ENCODE measurements at places on chromosomes 12 and 14.

- no peak for DNase-seq
Measured at GRCh38 chr12:53564941-53565340, 57.7 kb upstream of the NPFF start.

- DNase-seq, result no peak
Measured at GRCh38 chr12:7497661-7498060, 5.9 kb downstream of the CD163 start.

DNA sequence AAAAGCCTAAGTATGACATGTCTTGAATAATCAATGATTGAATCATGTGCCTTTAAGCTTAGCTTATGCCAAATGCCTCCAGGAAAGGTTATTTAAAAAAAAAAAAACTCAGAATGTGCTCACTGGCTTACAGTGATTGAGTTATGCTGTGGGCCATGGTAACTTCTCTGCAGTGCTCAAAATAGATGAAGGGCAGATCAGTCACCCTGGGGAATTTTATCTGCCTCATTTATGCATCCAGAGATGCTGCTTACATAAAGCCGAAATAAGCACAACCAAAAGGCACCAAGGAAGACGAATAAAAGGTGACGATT is 118.7 kb upstream of the MDM1 start:
- no peak for DNase-seq

- no peak for DNase-seq
Measured at GRCh38 chr12:34348836-34349672, 326.8 kb downstream of the ALG10 start.

DNA sequence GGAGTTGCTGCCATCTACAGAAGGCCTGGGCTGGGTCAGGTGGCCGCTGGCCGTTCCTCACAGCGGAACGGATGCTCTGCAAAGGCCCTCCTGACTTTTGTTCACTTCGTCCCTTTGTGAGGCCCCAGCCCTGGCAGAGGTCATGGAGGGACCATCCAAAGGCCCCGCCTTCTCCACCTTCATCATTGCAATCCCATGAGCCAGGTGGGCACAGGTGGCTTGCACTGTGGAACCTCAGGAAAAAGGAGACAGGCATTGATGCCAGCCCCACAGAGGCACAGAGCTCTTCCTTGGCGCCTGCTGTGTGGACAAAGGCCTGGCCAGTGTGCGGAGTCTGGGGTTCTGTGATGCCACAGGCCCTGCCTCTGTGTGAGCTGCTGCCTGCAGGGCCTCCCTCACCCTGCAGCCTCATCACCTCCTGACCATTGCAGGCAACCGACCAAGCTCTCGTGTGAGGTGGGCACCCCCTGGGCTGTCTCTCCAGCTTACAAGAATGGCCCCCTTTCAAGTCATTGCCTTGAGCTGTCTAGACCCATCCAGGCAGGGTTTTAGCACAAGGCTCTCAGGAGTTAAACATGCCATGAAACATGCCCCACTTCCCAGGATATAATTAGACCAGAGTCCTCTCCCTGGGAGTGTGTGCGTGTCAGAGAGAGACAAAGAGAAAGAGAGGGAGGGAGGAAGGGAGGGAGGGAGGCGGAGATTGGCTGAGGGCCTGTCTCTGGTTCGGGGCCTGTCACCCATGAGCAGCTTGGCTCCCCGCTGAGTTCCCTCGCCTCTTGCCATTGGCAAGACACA is 19.3 kb downstream of the NFKBIA start:
- no peak for DNase-seq

GRCh38 chr14:52032204-52032801 is 36.6 kb downstream of the NID2 start:
- DNase-seq, result no peak

DNA sequence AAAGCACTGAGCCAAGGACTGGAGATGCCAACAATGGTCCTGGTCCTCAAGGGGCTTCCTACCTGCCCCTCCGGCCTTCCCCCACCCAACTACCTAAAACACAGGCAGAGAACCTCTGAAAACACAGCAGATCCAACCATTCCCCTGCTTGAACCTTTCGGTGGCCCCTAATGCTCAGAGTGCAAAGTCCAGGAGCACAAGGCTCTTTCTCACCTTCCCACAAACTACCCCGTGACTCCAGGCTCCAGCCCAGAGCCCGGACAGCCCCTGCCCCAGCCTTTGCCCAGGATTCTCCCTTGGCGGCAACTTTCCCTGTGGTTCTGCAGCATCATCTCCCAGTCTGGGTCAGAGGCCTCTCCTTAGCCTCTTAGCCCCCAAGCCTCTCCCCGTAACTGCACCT is 1.6 kb upstream of the CD9 start:
- DNase-seq, result no peak

- DNase-seq, result no peak
Measured at GRCh38 chr12:126419131-126419530, 1353.9 kb downstream of the AACS start.

DNA sequence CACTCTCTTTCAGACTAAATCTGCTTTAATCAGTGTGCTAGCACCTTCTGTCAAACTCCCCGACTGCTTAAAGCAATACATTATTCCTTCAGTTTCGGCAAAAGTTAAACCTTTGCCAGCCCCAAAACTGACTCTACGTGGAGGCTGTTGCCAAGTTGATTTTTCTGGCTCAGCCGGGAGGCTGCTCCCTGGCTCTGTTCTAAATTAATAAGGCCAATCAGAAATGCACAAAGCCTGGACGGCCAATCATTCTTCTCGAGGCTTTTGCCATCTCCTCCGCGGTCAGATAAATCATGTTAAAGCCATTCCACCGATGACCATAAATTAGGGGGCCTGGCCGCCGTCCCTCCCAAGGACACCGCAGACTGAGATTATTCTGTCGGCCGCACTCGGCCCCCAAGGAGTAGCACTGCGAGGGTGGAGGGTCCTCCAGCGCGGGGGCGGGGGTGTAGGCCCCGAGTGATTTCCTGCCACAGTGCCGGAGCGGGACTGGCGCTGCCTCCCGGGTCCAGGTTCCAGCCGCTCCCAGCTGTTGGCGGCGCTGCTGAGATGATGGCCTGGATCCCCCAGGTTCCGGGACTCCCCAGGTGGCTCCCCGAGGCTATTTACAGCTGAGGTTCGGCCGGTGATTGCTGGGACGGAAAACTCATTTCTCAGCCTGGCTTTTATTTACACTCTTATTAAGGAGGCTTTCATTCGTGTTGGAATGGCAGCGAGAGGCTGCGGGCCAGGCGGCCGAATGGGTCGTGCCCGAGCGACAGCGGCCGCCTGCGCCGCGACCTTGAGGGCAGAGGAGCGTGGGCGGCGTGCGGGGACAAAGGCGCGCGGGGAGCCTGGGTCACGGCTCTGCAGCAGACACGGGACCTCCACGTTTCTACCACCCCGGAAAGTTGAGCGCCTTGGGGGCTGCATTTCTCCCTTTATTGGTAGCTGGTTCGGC is 165.1 kb downstream of the MON2 start:
- DNase-seq, result no peak

- DNase-seq, result no peak
Measured at GRCh38 chr12:63480186-63480585, 188.1 kb downstream of the DPY19L2 start.

GRCh38 chr12:4435537-4435936 is 10.1 kb downstream of the FGF6 start:
- no peak for DNase-seq

- DNase-seq, result no peak
Measured at GRCh38 chr12:129871991-129872972, 31.5 kb downstream of the TMEM132D start.

DNA sequence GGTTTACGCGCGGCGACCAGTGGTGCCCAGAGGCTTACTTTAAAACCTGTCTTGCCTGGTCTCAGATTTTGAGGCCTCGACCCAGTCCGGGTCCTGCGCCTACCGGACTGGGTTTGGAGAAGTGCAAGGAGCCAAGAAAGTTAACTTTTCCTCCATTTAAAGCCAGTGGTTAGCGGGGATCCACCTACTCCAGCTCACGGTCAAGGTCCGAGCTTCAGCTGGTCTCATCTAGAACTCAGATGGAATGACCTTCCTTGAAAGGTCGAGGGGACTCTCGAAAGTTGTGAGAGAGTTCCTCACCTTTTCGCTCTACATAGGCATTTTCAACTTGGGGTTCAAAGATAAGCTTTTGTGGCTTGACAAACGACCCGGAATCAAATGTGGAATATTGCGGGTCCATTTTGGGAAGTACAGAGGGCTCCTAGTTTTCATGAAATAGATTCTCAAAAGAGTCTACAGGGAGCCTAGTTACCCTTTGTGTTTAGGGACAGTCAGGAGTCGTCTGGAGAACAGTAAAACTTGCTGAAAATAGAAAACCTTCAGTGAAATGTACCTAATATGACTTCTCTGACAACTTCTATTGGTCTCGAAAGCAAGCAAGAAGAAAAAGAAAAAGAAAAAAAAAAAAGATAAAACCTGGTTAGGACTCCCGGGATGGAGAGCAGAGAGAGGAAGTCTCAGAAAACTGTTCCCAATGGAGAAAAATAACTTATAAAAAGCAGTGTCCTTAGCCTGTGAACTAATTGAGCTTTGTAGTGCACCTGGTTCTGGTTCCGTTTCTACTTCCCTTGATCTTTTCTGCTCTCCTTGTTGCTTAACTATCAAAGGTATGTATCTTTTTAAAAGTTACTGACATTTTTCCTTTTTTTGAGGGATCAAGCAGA is 1.4 kb downstream of the KCNMB4 start:
- DNase-seq, result no peak

- no peak for DNase-seq
Measured at GRCh38 chr12:23424685-23425084, 524.8 kb downstream of the SOX5 start.

DNA sequence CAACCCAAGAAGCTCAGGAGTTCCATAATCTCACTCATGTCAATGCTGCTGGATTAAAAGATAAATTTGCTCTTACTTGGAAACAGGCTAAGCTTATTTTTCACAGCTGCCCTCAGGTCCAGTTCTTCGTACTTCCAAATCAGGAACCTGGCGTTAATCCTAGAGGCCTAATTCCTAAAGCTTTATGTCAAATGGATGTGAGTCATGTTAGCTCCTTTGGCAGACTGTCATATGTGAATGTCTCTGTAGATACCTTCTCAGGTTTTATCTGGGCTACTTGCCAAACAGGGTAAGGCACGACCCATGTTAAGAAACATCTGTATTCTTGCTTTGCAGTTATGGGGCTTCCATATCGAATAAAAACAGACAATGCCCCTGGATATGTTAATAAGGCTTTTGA is 504.6 kb downstream of the ALG10 start:
- DNase-seq, result no peak

- no peak for DNase-seq
Measured at GRCh38 chr12:96258104-96258961, 64.2 kb downstream of the ELK3 start.

- no peak for DNase-seq
Measured at GRCh38 chr14:69713209-69713781, 53.6 kb upstream of the SRSF5 start.

- DNase-seq, result no peak
Measured at GRCh38 chr12:25960961-25961360, 2.5 kb downstream of the RASSF8 start.

- no peak for DNase-seq
Measured at GRCh38 chr14:24367514-24368211, at the start of gene NFATC4. NFATC4 (plus strand) TSS chr14:24368184; CDS start chr14:24368341, 157 bp downstream.

DNA sequence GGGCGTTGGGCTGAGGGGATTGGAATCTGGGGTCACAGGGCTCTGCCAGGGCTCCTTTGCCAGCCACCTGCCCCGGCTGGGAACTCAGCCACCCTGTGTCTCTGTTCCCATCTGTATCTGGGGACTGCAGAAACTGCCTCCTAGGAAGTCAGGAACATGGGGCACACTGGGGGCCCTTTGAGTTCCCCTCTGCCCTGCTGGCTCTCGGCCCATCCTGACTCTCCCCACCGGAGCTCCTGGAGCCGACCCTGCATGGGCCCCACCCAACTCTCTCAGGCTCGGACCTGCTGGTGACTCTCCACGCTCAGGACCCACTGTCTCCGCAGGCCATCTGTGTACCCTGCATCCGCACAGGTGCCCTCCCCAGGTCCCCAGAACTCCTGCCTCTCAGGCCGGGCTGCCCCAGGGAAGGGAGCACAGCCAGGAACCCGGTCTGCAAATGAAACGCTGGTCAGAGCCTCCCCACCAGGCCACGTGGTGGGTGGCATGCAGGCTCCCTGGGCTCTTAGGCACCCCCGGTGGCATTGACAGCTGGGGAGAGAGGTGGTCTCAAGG is 82.8 kb downstream of the KIF26A start:
- no peak for DNase-seq

- DNase-seq, result no peak
Measured at GRCh38 chr12:124740691-124741137, 123.0 kb downstream of the SCARB1 start.

DNA sequence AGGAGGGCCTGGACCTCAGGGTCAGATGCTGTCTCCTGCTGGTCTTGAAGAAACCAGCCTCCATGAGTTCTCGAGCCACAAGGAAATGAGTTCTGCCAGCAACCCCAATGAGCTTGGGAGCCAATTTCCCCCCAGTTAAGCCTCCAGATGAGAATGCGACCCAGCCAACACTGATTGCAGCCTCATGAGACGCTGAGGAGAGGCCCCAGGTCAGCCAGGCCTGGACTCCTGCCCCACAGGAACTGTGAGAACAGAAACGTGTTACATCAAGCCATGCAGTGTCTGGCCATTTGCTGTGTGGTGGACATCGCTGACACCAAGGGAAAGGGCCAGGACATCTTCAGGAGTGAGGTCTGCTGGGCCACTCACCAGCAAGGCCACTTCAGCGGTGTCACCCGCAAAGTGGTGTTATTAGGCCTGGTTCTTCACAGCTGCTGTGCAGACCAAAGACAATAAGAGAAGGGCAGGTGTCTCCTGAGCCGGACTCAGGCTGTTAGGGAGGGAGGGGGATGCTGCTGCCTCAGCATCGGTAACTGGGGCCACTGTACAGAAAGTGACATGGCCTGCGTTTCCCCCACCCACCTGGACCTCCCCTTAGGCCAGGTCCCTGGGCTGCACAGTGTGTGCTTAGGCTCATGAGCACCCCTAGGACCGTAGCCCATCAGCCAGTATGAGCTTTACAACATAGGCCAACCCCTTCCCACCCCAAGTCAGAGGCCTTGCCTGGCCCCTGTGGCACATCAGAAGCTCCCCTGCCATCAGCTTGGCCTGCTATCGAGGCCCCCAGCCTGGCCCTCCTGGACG is 272.4 kb upstream of the RTL1 start:
- DNase-seq, result no peak

DNA sequence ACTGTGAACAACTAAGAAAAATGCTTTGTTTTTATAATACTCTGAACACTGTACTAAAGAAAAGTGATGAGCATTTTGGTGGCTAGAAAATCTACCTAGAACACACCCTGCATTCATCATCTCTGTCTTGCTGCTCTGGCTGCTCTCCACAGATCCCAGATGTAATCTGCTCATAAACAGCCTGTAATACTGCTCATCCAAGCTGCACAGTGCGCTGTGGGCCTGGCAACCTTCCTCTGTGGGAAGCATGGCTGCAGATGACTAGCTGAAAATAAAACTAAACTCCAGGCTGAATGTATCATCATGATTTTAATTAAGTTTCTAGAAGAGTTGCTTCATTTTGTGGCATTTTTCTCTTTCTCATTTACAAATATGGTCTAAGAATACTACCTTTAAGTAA is 200.7 kb downstream of the SLC2A13 start:
- no peak for DNase-seq

DNA sequence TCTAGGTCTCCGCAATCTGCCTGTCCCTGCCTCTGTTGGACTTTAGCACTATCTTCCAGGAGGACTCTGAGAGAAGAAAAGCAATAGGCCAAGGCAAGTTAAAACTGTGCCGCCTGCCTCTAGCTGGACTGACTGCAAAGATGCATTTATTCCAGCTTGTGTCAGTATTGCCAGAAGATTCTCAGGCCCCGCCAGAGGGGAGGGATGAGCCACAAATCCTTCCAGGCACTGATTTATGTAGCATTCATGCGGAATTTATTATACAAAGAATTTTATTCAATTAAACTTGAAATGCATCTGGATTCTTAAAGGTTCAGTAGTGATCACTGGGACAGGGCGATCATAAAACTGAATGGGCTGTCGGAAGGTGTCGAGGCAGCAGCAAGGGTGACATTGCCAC is 19.8 kb downstream of the MMAB start:
- DNase-seq, result no peak
